ENCODE measurements at places on chromosomes 2 and 18.

- no peak overlapping the region for H3K27ac ChIP-seq
- no peaks in the 10 kb centered on the region for H3K36me3 ChIP-seq
- DNase-seq = peak; percentile 15
- no peaks in the 10 kb centered on the region for H3K4me1 ChIP-seq
- H3K27me3 ChIP-seq = no peaks in the 10 kb centered on the region
- H3K4me3 ChIP-seq = no peak overlapping the region
These were observed 52.6 kb downstream of the MRPL35 start for GRCh38 chr2:86251840-86252266.

DNA sequence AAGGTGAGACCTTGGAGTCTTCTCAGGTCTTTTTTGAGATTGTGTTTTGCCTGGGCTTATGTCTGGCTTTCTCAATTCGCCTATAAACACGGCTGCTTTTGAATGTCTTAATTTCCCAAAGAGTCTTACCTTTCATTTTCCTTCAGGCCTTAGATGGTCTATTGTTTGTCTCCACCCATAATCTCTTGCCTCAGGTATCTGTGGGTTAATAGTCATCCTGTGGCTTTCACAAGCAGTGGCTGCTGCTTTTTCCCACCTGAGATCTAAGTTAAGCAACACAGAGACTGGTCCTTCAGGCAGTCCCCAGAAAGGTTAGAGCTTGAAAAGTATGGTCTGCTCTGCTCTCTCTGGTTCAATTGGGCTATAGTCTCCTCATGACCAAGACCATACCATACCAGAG is 275.3 kb downstream of the INSIG2 start:
- DNase-seq = no peak
- peaks cover 3% of the 10 kb centered on the region for H3K27me3 ChIP-seq
- H3K4me1 ChIP-seq = no peaks in the 10 kb centered on the region
- no peaks in the 10 kb centered on the region for H3K36me3 ChIP-seq
- no peak overlapping the region for H3K27ac ChIP-seq

DNA sequence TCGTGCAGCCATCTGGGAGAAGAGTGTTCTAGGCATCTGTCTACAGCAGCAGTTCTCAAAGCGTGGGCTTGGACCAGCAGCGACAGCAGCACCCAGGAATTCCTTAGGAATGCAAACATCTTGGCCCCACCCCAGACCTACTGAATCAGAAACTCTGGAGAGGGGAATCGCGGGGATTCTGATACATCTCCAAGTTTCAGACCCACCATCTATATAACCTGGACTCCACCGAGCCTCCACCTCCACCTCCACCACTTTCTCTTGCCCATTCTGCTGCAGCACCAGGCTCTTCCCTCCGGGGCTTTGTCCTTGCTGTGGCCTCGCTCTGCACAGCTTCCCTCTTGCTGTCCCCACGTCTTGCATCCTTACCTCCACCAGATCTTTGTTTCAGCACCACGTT is 256.4 kb downstream of the BCL2 start:
- no peak overlapping the region for H3K4me3 ChIP-seq
- no peaks in the 10 kb centered on the region for H3K36me3 ChIP-seq
- no peak overlapping the region for H3K27ac ChIP-seq
- no peaks in the 10 kb centered on the region for H3K4me1 ChIP-seq
- no peak for DNase-seq

DNA sequence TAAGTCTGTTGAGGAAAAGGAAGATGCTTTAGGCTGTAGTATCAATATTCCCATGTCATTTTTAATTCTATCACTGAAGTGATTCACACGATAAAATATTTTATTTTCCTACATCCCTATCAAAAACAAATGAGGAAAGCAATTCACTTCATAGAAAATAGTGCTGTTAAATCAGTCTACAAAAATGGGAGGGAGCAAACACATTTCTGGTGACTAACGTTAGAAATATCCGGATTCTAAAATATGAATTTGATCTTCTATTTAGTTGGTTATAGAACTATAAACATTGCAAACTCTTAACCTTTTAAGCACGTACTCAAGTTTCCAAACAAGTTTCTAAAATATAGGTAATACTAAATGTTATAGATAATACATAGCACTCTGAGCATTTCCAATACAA is 20.8 kb downstream of the ATF2 start:
- H3K4me3 ChIP-seq = no peak overlapping the region
- DNase-seq = no peak
- no peaks in the 10 kb centered on the region for H3K4me1 ChIP-seq
- H3K27ac ChIP-seq = no peak overlapping the region
- no peaks in the 10 kb centered on the region for H3K27me3 ChIP-seq
- H3K36me3 ChIP-seq = peaks cover 6% of the 10 kb centered on the region

DNA sequence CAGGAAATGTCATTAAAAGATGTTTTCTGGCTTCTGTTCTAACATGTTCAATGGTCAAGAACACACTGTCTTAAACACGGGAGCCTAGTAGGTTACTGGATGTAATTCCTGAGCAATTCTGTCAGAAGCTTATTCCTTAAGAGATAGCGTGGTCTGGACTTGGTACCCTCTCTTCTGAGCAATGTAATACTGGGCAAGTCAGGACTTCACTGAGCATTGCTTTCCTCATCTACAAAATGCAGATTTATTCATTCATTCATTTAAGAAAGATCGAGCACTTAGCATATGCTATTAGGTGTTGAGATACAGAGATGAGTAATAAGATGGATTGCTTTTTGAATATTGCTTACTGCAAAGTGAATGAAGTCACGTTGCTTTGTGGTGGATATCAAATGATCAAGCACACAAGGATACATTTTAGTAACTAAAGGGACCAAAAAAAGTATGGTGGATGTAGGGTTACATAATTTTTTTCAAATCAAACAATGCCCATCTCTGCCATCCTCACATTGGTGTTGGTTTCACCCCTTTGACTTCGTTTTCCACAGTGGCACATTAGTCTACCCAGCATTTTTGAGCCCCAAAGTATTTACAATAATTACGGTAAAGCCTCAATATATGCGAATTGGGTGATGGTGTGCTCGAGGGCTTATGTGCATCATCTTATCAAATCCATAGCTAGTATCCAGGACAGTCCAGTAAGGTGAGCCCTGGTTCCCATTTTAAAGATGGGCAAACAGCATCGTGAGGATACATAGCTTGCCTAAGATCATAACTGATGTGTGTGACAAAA is 65.3 kb downstream of the ZC3H6 start:
- H3K4me1 ChIP-seq = no peaks in the 10 kb centered on the region
- H3K27me3 ChIP-seq = no peaks in the 10 kb centered on the region
- no peak overlapping the region for H3K4me3 ChIP-seq
- no peak overlapping the region for H3K27ac ChIP-seq
- no peaks in the 10 kb centered on the region for H3K36me3 ChIP-seq

- DNase-seq = no peak
- no peak overlapping the region for H3K27ac ChIP-seq
- H3K27me3 ChIP-seq = no peaks in the 10 kb centered on the region
- no peaks in the 10 kb centered on the region for H3K36me3 ChIP-seq
These were observed 199.4 kb downstream of the ZEB2 start for GRCh38 chr2:144320491-144320890.

DNA sequence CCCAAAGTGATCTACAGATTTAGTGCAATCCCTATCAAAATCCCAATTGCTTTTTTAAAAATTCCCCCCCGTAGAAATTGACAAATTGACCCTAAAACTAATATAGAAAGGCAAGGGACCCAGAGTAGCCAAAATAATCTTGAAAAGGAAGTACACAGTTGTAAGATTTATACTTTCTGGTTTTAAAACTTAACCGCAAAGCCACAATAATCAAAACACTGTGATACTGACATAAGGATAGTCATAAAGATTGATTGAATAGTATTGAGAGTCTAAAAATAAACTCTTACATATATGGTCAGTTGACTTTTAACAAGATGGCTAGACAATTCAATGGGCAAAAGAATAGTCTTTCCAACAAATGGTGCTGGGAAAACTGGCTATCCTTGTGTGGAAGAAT is 58.7 kb upstream of the GAREM2 start:
- H3K27ac ChIP-seq = no peak overlapping the region
- H3K27me3 ChIP-seq = no peaks in the 10 kb centered on the region
- no peak for DNase-seq

DNA sequence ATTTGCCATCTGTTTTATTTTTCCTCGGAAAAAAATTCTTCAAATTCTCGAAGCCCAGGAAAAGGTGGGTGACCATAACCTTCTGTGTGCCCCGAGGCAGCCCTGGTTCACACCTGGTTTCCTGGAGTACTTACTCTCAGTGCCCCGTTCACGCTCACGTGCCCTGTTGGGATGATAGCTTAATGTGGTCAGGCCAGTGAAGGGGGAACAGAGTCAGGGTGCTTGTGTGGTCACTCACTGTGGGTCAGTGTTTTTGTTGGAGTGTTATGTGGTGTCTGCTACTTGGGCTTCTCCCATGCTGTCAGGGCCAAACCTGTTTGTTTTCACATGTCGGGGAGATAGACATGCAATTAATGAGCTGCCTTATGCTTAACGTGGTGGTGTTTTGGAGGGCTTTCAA is 78.1 kb downstream of the MAP4K4 start:
- no peak for DNase-seq
- H3K4me3 ChIP-seq = no peak overlapping the region
- H3K27ac ChIP-seq = no peak overlapping the region

DNA sequence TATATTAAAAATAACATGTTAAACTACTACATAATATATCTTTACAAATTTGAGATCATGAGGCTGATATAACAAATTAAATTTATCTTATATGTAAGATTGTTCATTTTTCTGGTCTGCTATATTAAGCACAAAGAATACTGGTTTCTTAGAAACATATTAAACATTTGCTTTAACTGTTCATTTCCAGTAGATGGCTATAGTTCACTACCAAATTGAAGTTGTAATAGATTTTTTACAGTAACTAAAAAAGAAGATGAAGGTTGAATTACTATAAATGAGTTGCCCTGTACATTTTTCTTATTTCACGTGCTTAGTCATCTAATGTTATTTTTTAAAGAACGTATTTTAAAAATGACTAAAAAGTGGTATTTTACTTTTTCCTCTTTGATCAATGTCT is 57.0 kb downstream of the ZNF407 start:
- H3K36me3 ChIP-seq = no peaks in the 10 kb centered on the region
- no peaks in the 10 kb centered on the region for H3K4me1 ChIP-seq

DNA sequence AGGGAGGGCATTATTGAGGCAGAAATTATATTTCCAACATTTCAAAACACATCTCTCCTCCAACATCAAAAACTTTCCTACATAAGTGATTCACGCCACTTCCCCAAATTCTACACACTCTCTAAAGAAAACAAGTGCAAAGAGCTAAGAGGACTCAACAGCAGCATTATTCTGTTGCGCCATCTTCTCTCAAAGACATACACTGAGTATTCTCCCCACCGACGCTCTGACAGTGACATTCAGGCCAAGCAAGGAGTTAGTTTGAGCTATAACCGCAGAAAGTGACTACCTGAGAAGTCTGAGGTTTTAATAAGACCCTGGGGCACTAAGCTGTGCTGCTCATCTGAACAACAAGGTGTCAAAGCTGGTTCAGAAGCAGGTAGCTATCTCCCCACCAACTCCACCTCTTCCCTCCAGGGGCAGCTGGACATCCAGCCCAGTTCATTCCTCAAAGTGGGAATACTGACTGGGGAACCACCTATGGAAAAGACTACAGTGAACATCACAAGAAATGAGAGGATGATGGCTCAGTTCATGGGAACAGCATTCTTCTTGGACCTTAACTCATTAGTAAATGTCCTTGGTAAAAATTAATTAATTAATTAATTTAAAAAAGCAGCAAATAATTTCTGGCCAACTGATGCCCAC is 309.5 kb upstream of the CCDC68 start:
- DNase-seq = no peak
- no peak overlapping the region for H3K4me3 ChIP-seq
- H3K4me1 ChIP-seq = no peaks in the 10 kb centered on the region
- no peaks in the 10 kb centered on the region for H3K27me3 ChIP-seq
- no peaks in the 10 kb centered on the region for H3K36me3 ChIP-seq

DNA sequence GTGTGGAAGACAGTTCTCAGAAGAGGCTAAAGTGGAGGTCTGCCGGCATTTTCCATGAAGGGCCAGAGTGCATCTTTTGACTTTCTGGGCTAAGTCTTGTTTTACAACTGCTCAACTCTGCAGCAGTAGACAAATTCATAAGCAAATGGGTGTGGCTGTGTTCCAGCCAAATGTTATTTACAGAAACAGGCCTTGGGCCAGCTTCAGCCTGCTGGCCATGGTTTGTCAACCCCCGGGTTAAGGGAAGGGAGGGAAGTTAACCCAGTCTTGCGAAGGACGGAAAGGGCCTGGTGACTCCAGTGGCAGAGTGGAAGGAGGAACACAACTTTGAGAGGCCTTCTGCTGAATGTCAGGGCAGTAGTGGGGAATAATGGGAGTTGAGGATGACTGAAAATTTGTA is 34.3 kb upstream of the NCKAP5 start:
- no peak overlapping the region for H3K4me3 ChIP-seq
- no peaks in the 10 kb centered on the region for H3K36me3 ChIP-seq
- no peaks in the 10 kb centered on the region for H3K27me3 ChIP-seq
- no peak for DNase-seq

DNA sequence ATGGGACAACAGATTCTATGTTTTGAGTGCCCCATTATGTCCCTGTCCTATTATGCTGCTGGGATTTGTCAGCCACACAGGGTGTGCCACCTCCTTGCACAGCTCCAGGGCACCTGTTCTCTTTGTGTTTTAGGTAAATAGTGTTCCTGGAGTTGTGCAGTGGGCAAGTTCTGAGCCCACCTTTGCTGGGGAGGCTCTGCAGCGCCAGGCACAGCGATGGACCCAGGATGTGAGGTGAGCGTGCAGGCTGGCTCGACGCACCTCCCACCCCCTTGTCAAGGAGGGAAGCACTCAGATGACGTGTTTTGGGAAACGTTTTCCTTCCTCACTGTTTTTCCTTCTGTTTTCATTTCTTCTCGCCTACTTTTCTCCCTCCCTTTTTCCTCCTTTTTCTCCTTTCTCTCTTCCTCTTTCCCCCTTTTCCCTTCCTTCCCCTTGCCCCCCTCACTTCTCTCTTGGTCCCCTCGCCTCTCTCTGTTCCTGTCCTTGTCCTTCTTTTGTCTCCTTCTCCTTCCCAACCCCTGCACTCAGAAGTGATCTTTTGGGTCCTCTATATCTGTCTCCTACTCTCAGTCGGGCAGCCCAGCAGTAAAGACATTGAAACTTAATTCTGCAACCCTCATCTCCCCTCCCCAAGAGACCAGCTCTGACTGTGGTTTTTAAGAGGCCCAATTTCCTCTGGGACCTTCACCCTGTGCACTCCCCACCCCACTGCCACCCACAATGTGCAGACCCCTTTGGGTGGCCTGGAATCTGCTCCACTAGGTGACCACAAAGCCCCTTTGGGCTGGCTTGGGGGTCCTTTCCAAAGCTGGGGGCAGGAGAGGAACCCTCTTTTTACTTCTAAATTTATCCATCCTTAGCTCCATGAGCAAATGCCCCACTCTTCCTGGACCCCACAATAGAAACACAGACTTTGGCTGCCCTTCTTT is 104.0 kb downstream of the MCFD2 start:
- H3K27ac ChIP-seq = no peak overlapping the region
- no peak overlapping the region for H3K4me3 ChIP-seq
- no peaks in the 10 kb centered on the region for H3K27me3 ChIP-seq
- no peaks in the 10 kb centered on the region for H3K36me3 ChIP-seq
- H3K4me1 ChIP-seq = no peaks in the 10 kb centered on the region

- H3K27ac ChIP-seq = no peak overlapping the region
- H3K27me3 ChIP-seq = no peaks in the 10 kb centered on the region
- no peaks in the 10 kb centered on the region for H3K4me1 ChIP-seq
- no peak overlapping the region for H3K4me3 ChIP-seq
These were observed 590.3 kb upstream of the CDH2 start for GRCh38 chr18:28767201-28767600.
